Neuronal stem cell (in vitro differentiated cells): ENCODE measurements at places on chromosomes 2 and 18.
A peak's percentile ranks its signal among the peaks of the same experiment; 100 is the strongest.

DNA sequence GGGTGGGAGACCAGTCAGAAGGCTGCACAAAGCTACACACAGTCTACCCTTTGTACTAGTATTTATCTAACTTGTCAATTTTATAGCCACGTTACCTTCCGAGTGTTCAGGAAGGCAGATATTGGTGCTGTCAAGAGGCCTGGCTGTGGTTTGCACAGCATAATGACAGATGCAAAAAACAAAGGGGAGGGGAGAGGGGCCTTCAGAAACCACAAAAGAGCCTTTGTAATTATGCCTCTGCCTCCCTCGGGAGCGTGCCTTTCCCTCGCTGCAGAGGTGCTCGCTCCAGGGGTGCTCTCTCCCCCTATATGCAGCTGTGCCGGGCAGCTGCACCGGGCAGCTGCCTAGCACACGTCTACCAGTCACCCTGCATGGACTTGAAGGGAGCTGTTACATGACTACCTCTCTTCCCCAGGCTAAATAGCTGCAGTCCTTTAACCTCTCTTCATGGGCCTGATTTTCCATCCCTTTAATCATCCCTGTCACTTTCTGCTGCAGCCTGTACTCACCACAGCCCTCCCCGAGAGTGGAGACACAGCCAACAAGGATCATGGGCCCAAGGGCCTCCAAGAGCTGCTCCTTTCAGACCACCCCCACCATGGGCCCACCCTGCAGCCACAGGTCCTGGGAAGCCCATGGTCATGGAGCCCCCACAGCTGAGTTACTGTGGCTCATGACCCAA, 168.4 kb upstream of the PKDCC start:
- no peak overlapping the region for H3K27ac ChIP-seq
- no peak overlapping the region for H3K4me3 ChIP-seq
- H3K27me3 ChIP-seq: no peaks in the 10 kb centered on the region
- H3K4me1 ChIP-seq: peaks cover 15% of the 10 kb centered on the region
- no peaks in the 10 kb centered on the region for H3K36me3 ChIP-seq
- no peak for DNase-seq

GRCh38 chr2:79716266-79716665, 203.4 kb downstream of the CTNNA2 start:
- no peaks in the 10 kb centered on the region for H3K27me3 ChIP-seq
- no peaks in the 10 kb centered on the region for H3K36me3 ChIP-seq
- DNase-seq: no peak
- no peak overlapping the region for H3K27ac ChIP-seq

DNA sequence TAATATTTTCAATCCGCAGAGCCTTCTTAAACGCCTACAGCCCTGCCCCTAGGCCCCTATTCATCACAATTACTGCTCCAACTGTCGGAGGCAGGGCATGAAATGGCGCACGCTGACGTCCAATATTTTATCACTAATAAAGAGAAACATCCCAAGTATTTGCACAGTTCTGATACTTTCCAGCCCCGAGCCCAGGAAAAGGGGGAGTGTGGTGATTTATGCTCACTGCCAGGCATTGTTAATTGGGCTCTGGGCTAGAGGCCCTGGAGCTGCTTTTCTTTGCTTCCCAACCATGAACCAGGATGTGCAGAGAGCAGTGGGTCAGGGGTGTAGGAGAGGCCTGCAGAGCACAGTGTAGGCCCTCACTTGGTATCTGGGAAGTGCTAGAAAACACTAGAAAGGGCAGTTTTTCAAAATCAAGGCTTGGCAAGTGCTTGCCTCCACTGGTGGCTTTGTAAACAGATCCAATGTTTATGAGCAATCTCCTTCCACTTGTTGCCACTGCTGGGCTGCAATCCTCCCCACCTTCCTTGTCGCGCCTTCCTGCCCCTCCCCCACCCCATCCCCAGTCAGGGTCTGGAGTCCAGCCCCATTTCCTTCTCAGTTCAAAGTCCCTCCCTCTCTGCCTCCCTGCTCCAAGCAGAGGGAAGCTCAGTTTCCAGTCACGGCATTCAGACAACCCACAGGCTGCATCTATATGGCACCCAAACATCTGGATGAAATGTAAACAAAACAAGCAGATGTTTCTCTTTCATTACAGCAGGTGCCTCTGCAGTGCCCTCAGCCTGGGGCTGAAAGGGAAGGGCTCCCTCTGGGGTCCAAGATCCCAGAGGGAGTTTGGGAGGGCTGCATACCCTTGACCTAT, 83.9 kb upstream of the PKDCC start:
- H3K4me3 ChIP-seq: no peak overlapping the region
- peak overlapping the region; percentile 22 for H3K27ac ChIP-seq
- H3K36me3 ChIP-seq: no peaks in the 10 kb centered on the region
- no peak for DNase-seq

DNA sequence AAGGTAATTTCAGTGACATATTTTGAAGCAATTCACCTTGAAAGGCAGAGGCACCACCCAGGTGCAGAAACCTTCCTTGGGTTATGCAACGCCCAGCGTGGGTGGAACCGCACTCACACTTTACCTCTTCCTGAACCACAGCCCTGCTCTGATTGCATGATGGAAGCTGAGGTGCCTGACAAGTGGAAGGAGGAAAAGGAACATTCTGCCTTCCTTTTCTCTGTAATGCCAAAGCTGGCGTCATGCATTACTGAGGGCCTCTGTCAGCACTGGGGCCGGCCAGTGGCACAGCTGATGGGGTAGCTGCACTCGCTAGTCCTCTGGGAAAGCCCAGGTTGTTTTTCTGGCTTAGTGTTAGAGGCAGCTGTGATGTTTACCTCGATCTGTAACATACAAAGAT, 266.5 kb downstream of the NEDD4L start:
- H3K27ac ChIP-seq: no peak overlapping the region
- no peaks in the 10 kb centered on the region for H3K27me3 ChIP-seq
- H3K4me1 ChIP-seq: peaks cover 3% of the 10 kb centered on the region
- no peak for DNase-seq

GRCh38 chr2:82275599-82275998, 1971.0 kb upstream of the LRRTM1 start:
- no peaks in the 10 kb centered on the region for H3K36me3 ChIP-seq
- no peaks in the 10 kb centered on the region for H3K27me3 ChIP-seq
- no peak overlapping the region for H3K27ac ChIP-seq
- no peak for DNase-seq
- no peaks in the 10 kb centered on the region for H3K4me1 ChIP-seq
